ENCODE measurements at places on chromosomes 7 and 10.

DNA sequence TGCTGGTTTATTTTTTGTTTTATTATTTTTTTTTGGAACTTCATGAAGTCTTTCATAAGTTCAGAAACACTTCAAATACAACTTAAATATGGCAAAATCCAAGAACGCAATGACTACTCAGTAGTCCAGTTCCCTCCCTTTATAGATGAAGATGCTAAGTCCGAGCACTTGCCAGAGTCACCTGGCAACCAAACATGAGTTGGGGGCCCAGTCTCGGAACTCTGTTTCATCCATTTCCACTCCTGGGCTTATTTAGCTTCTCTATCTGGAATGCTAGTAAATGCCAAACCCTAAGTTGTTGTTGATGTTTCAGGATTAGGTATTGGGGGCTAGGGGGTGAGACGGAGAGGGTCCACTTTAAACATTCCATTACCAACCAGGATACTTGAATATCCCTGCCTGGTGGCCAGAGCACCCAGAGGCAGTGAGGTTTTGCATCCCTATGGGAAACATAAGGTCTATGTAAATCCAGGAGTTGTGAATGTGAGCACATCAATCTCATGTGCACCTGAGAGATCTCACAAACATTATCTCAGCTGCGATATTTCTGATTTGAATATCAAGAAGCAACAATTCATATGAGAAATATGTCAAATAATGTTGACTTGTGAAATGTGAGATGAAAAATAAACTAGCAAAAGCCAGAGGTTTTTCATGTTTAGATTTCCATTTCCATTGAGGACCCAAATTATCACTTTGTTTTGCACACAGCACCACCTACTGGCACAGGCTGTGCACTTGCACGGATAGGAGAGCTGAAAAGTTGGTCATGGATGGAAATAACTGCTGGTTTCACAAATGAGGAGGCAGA lies 129.3 kb downstream of the PKD1L1 start:
- no peak for DNase-seq

DNA sequence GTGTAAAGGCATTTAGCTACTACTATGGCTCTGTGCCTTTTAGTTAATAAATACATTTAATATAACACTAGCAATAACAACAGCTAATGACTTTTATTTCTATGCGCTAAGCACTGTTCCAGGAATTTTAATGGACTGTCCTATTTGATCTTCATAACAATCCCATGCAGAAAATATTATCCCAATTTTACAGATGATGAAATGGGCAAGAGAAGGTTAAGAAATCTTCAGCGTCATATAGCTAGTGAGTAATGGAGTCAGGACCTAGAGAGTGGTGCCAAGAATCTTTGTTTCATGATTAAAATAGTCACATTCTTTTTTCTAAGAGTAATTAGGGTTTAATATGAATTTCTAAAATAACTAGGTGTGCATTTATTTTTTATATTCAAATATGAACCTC lies 32.4 kb downstream of the ACTA2 start:
- DNase-seq = no peak

DNA sequence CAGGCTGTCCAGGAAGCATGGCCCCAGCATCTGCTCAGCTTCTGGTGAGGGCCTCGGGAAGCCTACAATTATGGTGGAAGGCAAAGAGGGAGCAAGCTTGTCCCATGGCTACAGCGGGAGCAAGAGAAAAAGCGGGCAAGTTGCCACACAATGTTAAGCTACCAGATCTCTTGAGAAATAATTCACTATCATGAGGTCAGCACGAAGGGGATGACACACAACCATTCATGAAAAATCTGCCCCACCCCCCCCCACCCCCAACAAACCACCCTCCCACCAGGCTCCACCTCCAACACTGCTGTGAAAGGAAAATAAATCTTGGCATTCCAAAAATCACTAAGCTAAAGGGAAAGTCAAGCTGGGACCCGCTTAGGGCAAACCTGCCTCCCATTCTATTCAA lies 545.8 kb upstream of the NRP1 start:
- DNase-seq = no peak

DNA sequence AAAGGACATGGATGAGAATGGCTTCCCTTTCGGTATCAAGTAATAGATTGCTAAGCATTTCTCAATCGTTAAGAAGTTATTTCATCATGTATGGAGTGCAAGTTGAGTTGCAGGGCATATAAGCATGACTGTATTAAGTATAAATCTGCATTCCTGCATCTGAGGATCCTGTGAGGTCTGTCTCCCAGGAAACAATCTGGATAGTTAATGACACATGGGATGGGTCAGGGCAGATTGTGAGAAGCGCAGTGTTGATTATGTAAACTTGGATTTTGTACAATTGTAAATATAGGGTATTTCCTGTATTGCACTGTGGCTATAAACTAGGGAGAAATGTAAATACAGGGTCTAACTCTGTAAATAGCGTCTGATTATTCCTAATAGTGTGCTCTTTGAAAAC lies 102.6 kb downstream of the PLXDC2 start:
- DNase-seq = no peak

GRCh38 chr10:70188768-70189167 lies 18.5 kb upstream of the SAR1A start:
- no peak for DNase-seq

GRCh38 chr10:46239247-46239646 lies 47.5 kb upstream of the ANTXRL start:
- no peak for DNase-seq

GRCh38 chr10:17954861-17955260 lies 3.1 kb downstream of the SLC39A12 start:
- no peak for DNase-seq

Data from esophagus squamous epithelium (tissue), 5 donors.